ENCODE measurements at places on chromosomes 13 and 19.
A peak's percentile ranks its signal among the peaks of the same experiment; 100 is the strongest.

GRCh38 chr19:14654786-14655560, 19.7 kb downstream of the ADGRE3 start:
- DNase-seq: no peak

- DNase-seq: peak; percentile 7
Measured at GRCh38 chr13:33537026-33537425, 251.5 kb upstream of the STARD13 start.

DNA sequence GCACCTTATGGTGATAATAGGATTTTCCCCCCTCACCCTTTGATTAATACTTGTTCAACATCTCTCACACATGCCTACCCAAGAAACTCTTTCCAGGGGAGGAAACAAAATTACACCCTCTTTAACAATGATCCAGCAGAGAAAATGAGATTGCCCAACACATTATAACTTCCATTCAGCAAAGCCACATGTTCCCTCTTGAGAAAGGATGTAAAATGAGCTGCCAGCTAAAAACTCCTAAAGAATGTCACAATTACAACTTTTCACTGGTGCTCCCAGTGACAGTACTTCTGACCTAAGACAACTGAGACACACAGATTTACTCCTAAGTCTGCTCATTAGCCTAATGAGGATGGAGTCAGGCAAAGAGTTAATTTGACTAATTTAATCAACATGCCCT, 621.4 kb downstream of the DIAPH3 start:
- DNase-seq: no peak

- DNase-seq: no peak
Measured at GRCh38 chr19:4636761-4637160, 2.6 kb upstream of the TNFAIP8L1 start.

- DNase-seq: peak; percentile 38
Measured at GRCh38 chr19:48591021-48591420, 15.5 kb upstream of the SPACA4 start.

DNA sequence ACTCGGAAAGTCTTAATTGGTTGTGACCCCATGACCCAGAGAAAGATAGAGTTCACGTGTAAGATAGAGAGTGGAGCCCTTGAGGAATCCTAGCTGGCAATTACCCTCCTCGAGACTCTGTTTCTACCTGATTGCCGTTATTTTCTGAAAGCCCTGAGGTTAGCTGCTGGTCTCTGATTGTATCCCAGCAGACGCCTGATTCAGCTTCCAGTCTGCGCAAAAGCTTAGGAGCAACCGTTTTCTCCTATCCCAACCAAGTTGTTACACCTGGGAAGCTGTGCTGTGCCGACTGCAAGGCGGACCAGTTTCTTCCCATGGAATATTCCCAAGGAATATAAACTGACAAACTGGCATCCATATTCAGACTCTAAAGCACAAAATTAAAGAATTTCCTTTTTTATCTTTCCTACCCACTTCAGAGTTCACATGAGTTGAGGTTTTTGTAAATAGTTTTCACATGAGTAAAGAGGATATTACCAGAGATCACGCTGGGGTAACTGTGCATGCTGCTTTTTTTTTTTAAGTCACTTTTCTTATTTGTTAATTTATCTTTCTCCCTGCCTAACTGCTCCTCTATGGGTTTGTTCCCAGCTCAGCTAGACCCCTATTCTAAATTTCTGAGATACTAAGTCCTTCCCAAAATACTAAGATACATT, 1.5 kb upstream of the TRPC4 start:
- no peak for DNase-seq

DNA sequence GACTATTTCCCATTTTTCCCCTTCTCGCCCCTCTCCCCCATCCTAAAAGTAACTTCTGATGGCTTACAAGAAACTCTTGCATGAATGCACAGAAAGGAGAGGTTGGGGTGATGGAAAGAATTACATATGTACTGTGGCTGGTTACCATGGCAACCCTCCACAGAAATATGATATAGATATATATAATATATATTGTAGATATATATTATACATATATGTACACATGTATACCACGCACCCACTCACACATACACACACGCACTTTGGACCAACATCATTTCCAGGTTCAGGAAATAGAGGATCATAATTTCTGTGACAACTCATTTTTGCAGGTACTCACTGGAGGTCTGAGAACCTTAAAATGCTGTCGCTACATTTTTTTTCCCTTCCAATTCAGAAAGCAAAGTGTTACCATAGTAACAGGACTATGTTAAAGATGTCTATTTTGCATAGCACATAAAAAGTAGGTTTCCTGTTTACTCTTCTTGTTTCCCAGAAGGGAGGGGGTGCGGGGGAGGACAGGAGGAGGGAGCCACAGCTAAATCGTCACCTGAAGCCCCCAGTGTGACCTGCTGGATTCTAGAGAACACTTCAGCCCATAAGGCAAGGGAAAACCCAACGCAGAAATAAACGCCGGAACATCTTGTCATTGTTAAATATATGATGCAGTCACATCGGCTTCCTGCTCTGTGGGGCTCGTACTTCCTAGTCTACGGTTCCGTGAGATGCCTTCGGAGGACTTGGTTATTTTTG, 44.7 kb downstream of the EFNB2 start:
- no peak for DNase-seq

DNA sequence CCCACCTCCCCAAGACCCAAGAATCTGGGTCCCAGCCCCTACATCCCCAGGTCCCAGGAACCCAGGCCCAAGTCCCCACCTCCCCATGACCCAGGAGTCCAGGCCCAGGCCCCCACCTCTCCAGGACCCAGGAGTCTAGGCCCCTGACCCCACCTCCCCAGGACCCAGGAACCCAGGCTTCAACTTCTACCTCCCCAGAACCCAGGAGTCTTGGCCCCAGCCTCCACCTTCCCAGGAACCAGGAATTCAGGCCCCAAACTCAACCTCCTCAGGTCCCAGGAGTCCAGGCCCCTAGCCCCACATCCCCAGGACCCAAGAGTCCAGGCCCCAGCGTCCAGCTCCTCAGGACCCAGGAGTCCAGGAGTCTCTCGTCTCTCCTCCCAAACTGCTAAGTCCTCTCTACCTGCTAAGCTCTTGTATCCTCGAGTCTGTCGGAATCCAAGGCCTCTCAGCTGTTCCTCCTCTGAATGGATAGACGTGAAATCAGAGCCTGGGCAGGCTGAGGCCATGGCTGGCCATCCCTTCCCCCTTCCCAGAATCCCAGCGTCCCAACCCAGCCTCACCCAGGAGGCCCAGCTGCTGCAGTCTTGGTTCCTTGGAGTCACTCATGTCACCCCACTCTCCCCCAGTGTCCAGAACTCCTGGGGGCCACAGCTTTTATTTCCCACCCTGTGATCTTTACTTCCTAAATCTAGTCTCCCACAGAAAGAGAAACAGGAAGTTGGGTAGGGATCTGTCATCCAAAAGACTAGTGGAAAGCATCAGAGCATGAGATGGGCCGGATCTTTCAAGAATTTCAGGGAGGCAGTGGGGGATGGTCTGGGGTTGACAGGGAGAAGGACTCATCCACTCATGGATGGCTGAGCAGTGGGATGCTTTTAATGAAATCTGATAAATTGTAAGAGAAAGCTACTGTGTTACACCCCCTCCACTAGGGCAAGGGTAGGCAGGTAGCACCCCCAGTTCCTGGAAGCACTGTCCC, at the start of gene CD209:
Gene CD209, minus strand, starts transcription at position 632 of the 982 bp plus-strand sequence. Its CDS starts 23 bp downstream, at position 609.
- DNase-seq: no peak

- DNase-seq: peak; percentile 52
Measured at GRCh38 chr19:42290523-42291434, 11.2 kb upstream of the PRR19 start.

DNA sequence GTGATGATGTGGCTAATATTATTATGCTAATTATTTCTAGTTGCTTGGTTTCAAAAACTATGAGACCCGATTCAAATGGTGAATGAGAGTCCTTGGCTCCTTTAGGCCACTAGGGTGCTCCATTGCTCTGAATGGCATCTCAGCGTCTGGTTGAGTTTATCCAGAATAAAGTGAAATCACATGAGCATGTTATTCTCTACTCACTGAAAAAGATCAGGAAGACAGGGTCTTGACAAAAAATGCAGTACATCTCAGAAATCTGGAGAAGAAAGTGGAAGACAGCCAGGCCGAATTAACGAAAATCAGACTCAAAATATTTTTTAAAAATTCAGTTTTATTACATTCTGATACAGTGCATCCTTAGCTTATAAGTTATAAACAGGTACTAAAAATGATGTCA, 516.2 kb downstream of the MYO16 start:
- peak; percentile 69 for DNase-seq

DNA sequence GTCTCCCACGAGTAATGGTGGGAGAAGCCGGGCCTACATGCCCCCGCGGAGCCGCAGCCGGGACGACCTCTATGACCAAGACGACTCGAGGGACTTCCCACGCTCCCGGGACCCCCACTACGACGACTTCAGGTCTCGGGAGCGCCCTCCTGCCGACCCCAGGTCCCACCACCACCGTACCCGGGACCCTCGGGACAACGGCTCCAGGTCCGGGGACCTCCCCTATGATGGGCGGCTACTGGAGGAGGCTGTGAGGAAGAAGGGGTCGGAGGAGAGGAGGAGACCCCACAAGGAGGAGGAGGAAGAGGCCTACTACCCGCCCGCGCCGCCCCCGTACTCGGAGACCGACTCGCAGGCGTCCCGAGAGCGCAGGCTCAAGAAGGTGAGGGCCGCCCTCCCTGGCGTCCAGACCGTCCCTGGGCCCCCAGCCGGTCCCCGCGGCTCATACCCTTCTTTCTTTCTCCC, 1.4 kb upstream of the USF2 start:
- DNase-seq: peak; percentile 76

DNA sequence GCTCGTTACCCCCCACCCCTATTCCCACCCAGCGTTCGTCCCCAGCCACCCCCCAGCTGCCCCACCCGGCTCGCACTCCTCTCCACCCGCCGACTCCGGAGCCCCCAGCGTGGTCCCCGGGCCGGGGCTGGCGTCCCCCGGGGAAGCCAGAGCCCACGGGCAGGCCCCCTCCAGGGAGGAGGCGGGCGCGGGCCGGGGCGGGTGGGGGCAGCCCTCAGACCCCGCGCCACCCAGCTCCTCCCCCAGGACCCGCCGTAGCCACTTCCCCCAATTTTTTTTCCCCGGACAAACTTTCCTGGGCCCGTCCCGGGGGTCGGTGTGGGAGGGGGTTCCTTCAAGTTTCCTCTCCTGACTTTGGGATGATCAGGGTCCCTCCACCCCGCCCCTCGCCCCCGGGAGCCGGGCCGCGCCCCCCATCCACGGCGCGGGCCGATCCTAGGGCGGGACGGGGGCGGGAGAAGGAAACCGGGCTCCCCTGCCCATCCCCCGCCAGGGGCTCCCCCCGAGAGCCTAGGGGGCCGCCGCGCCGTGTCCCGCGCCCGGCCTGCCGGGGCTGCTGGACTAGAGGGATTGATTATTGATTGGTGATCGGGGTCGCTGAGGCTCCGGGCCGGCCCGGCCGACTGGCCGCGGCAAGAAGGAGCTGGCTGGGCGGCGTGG, 927 bp upstream of the TSHZ3 start:
- DNase-seq: no peak

DNA sequence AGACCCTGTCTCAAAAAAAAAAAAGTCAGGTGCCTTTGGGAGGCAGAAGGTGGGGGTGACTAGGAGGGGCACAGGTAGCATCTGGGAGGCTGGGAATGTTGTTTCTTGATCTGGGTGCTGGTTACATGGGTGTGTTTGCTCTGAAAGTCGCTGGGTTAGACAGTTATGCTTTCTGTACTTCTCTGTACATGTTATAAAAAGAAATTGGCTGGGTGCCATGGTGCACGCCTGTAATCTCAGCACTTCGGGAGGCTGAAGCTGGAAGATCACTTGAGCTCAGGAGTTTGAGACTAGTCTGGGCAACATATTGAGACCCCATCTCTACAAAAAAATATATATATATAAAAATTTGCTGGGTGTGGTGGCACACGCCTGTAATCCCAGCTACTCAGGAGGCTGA, 15.1 kb downstream of the NOSIP start:
- DNase-seq: no peak

GRCh38 chr13:110240352-110240751, 66.6 kb downstream of the COL4A1 start:
- no peak for DNase-seq

DNA sequence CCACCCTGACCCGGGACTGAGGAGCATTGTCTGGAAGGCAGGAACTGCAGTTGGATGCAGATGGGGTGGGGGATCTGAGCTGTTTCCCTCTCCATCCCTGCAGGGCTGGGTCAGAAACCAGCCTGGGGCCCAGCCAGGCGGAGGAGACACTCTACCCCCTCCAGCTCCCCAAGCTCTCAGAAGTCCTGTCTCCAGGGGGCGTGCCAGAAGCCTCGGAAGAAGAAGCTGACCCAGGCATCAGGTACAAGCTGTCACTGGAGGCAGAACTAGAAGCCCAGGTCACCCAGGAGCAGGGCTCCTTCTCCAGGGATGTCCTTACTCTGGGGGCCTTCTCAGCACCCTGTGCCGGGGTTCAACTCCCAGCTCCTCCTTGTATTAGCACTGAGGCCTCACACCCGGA, 15.5 kb downstream of the SIX5 start:
- no peak for DNase-seq
